ENCODE measurements at places on chromosomes 4 and X.

DNA sequence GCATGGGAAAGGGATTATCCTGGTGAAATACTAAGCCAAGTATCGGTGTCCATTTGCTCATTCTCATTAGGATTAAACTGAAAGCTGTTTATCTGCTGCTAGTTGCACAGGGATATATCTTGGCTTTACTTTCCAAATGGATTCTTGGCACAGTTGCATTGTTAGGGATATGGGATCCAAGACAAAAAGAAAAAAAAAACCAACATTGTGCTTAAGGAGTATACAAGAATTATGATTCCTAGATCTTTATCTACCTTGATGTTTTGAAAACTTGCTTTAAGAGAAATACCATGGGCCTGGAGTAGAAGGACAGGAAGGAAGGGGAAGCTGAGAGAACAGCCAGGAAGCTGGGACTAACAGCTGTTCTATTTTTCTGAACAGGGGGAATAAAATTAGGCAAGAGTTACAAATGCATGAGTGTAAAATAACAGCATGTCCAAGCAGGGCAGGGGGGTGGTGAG, 107.6 kb downstream of the ATXN3L start:
- peak; percentile 11 for DNase-seq

DNA sequence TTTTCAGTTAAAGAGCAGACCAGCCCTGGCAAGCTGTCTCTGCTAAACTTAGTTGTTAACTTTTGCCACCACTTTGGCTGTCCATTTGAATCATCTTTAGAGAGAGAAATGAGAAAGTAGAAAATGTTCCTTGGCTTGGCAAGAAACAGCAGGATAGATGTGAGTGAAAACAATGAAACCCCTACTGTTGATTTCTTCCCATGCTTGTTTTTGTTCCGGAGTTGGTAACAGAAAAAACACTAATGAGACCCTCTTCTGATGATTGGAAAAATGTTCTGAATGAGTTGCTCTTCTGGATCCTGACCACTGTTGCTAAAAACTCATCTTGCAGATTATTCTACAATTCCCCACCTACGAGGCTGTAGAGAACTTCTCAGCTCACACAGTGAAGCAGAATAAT, 203.3 kb downstream of the MAPK10 start:
- no peak for DNase-seq

GRCh38 chrX:10028283-10029104, 61.3 kb downstream of the CLDN34 start:
- DNase-seq = no peak

- peak; percentile 24 for DNase-seq
These were observed 153.6 kb upstream of the INTU start for GRCh38 chr4:127479031-127479622.

DNA sequence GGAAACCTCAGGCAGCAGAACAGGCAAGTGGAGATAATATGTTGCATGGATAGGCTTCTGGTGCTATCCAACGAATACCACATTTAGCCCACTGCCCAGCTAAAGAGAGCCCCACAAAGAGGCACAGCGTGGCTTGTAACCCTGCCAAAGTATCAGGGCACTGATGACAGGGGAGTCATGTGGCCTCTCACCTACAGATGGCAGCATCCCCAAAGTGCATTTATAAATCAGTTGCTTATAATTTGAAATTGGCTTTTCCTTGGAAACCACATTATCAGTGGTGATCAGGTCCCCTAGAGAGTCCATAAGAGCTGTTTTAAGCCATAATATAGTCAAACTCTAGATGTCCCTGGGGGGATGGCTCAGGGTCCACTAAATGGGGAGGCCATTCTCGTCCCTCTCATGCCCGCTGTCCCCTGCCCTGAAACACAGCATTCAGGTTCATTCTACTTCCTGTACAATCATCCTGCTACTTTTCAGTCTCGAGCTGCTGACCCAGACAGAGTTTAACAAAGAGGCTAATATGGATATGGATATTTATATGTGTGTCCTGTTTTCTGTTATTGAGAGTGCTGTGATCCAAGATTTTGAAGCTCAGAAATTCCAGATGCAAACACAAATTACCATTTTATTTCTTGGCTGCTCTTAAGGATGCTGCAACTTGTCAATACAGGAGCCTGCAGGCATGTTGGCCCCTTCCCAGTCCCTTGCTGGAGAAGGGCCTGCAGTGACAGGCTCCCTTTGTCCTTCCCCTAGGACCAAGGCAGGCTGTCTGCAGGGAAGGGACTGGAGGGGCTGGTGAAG, 28.5 kb downstream of the SRPX start:
- peak; percentile 22 for DNase-seq

- no peak for DNase-seq
These were observed 295.7 kb downstream of the TMA16 start for GRCh38 chr4:163790231-163790630.

- DNase-seq = no peak
These were observed 92.1 kb downstream of the HMX1 start for GRCh38 chr4:8779490-8779932.

DNA sequence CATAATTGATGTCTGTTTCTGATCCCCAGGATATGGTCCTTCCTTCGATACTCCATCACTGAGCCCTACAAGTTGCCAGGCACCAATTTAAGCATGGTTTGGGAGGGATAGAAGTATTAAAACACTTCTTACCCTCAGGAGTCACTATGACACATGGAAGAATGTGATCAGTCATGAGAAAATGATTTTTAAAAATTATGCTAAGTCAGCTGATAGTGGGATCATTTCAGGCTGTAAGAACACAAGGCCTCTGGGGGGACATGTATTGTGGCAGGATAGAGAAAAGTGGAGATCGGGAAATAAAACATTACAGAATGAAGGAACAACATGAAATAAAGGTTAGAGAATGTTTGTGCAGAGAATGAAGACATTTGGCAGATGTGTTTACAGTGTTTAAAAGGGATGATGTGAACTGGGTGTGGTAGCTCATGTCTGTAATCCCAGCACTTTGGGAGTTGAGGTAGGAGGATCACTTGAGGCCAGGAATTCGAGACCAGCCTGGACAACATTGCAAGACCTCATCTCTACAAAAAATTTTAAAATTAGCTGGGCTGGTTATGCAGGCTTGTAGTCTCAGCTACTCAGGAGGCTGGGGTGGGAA, 64.0 kb downstream of the ELOVL6 start:
- DNase-seq = no peak

DNA sequence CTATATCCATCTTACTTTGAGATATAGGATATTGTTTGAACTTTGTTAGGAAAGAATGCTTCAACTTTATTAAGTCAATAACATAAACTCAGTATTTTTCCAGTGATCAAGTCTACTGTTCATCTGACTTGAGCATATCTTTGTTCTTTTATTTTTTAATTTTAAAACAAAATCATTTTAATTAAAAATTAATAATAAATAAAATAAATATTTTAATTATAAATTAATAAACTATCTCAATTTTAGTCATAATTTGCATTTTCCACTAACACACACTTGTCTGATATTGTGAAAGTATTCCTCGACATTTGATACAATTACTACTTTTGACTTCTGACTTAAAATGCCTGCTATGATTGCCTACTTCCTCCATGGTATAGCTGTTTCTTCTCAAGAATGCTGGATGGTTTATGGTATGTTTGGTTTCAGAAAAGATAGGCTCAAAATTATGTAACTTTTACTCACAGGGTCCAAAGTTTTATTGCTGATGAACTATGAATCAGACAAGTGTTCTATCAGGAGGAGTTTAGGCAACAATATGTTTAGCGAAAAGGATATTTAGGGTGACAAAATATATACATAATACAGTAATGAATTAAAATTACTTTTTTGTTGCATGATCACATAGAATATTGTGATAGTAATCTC, 1132.3 kb upstream of the PCDH10 start:
- no peak for DNase-seq

DNA sequence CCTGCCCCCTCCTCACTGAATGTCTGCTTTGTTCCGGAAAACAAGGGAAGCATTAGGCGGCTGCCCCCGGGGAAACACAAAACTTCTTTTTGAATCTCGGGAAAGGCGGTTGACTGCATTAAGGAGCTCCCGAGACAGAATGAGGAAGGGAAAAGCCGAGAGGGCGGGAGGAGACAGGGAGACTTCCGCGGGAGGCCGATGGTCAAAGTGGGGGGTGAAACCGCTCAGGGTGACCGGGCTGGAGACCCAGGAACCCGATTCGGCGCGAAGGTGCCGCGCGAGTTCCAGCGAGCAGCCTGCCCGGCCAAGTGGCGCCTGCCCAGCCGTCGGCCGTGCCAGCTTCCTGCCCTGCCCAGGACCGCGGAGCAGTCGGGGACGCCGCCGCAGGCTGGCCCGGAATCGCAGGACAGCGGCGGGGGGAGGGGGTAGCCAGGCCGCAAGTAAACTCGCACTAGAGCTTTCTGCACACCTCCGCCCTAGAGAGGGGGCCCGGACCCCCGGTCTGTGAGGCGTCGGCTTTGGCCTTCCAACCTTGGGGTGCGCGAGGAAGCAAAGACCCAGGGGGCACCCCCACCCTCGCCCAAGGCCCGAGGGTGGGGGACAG, 55.1 kb upstream of the BCOR start:
- DNase-seq = peak; percentile 61

DNA sequence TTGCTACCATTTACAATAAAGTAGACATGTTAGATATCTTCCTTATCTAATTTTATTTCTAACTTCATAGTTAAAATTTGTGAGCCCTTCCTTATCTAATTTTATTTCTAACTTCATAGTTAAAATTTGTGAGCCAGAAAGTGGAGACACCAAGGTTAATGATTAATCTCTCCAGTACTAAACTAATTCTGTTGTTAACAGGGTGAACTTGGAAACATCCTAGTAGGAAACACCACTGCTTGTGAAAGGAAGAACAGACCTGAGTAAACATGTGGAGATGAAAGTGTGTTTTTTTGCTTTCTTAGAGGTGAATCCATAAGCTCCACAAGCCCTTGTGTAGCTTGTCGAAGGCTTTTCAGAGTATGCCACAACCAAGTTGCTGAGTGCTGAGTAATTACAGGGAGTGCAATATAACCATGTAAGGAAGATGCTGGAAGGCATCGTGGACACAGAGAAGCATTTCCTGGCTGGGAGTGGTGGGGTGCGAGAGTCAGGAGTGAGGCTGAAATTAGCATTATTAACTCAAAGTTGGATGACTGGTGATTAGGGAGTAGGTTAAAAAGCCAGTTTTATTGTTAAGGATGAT, 118.6 kb upstream of the NEIL3 start:
- peak; percentile 33 for DNase-seq

Data from GM03348 (cell line).